MM.1S (cell line): ENCODE measurements at places on chromosomes 3 and 15.

GRCh38 chr3:23752126-23752525, 53.6 kb upstream of the UBE2E1 start:
- H3K27ac ChIP-seq = no peak overlapping the region
- no peaks in the 10 kb centered on the region; the same call in 1 of the 2 replicates for H3K27me3 ChIP-seq
- no peaks in the 10 kb centered on the region for H3K4me1 ChIP-seq

GRCh38 chr3:41673650-41674049, 288.3 kb downstream of the ULK4 start:
- H3K4me3 ChIP-seq = no peak overlapping the region
- H3K36me3 ChIP-seq = no peaks in the 10 kb centered on the region
- no peaks in the 10 kb centered on the region for H3K27me3 ChIP-seq
- no peaks in the 10 kb centered on the region for H3K4me1 ChIP-seq
- no peak overlapping the region for H3K27ac ChIP-seq

GRCh38 chr3:124878561-124879336, 8.4 kb downstream of the ITGB5 start:
- H3K4me3 ChIP-seq = no peak overlapping the region
- DNase-seq = no peak
- H3K36me3 ChIP-seq = no peaks in the 10 kb centered on the region; the same call in 1 of the 2 replicates
- peaks cover 5% of the 10 kb centered on the region; the same call in 1 of the 2 replicates for H3K4me1 ChIP-seq
- H3K27ac ChIP-seq = no peak overlapping the region

DNA sequence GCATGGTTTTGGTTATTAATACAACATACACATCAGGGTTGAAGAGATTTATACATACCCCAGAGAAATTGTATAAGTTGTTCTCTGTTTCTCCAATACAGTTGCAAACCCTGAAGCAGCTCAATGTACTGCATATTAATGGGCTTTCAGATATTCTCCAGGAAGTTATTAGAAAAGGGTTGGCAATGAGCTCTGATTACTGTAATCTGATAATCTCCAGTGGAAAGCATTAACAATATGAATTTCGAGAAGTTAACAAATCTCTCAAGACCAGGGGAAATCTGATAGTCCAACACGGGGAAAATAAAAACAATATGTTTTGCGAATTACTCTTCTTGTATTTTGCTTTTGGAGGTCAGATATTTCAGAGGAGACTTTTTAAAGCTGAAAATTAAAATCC, 950.1 kb downstream of the TBL1XR1 start:
- no peak overlapping the region for H3K4me3 ChIP-seq
- no peak overlapping the region for H3K27ac ChIP-seq
- no peaks in the 10 kb centered on the region for H3K4me1 ChIP-seq
- no peaks in the 10 kb centered on the region for H3K36me3 ChIP-seq

GRCh38 chr15:70266412-70267121, 168.8 kb upstream of the TLE3 start:
- H3K4me1 ChIP-seq = no peaks in the 10 kb centered on the region
- no peaks in the 10 kb centered on the region for H3K27me3 ChIP-seq
- no peaks in the 10 kb centered on the region for H3K36me3 ChIP-seq
- H3K4me3 ChIP-seq = no peak overlapping the region
- DNase-seq = no peak
